Fibroblast of pulmonary artery (primary cell): ENCODE measurements at places on chromosomes 7 and 10.

- no peak for DNase-seq
These were observed 8.1 kb downstream of the ARHGAP12 start for GRCh38 chr10:31920538-31920937.

DNA sequence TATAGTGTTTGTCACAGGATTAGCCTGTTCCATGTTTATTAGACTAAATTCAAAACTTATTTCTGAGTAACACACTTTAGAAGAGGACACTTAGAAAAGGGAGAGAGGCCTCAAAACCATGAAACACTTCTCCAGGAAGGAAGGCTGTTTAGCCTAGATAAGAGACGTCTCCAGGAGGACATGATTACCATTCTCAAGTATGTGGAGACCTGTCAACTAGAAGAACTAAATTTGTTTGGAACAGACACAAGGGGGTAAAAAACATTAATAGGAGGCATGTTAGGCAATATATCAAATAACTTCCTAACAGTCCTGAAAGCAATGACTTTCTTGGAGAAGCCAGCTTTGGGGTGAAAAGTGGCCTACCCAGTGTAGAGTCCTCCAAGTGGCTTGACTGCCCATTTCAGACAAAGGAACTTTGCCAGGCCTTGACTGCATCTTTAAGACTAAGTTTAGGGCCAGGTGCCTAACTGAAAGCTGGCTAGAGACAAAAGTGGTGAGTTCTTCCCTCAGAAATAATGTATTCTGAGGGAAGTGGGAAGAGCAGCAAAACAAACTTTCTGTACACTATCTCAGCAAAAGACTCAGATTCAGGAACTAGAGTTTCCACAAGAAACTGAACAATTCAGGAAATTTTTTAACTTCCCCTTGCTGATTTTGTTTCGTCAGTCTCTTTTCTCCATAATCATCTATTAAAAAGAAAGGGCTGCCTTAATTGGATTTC is 11.8 kb downstream of the NCOA4 start:
- DNase-seq, result peak; percentile 59

GRCh38 chr7:126450269-126450671 is 802.5 kb downstream of the GRM8 start:
- DNase-seq, result no peak

DNA sequence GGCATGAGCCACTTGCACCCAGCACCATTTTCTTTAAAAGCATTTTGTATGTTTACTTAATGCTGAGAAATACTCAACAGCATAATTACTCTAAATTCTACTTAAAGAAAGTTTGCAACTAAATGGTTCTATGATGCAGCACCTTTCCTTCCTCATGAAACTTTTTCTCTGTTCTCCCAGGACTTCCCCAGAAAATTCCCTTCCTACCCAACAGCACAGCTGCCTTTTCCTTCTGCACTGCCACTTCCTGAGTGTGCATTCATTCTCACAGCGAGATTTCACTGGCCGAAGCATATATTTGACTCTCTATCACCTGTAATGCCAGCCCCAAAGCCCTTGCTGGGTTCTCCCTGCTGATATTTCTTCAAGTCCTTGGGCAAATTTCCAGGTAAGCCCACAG is 41.5 kb upstream of the DGKI start:
- DNase-seq, result no peak

- DNase-seq, result no peak
These were observed 112.1 kb downstream of the LMBR1 start for GRCh38 chr7:156780724-156781455.

GRCh38 chr7:50779427-50779826 is 3.3 kb downstream of the GRB10 start:
- DNase-seq, result no peak

DNA sequence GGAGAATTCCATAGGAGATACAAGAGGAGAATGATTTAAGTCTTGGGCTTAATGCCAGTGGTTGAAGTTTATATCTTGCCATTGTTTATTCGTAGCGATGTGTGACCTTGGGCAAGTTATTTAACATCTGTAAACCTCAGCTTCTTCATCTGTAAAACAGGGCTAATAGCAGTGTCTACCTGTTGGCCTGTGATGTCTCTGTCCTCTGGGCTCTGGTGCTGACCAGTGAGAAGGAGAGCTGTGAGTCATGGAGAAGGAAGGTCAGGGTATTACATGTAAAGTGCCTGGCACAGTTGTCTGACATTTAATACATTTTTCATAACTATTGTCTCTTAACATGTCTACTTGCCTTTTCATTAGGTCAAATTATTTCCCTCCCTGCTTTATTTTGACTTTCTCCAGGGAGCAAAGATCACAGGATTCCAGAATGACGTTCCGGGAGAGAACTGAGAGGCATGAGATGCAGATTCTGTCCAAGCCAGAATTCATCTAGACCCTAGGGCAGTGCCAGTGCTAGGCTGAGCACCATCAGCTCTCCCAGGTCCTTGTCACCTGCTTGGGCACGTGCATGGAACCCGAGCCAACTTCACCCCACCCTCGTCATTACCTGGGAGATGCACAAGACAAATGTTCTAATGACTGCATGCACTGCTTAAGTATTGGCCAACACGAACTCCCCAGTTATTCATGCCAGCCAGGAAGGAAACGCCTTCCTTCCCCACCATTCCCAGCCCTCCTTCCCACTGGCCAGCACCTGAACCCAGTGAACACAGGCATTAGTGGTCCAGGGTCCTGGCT is 187.9 kb downstream of the DPY19L1 start:
- peak; percentile 33 for DNase-seq

GRCh38 chr7:4753598-4754432 is 21.6 kb upstream of the AP5Z1 start:
- DNase-seq, result peak; percentile 58

DNA sequence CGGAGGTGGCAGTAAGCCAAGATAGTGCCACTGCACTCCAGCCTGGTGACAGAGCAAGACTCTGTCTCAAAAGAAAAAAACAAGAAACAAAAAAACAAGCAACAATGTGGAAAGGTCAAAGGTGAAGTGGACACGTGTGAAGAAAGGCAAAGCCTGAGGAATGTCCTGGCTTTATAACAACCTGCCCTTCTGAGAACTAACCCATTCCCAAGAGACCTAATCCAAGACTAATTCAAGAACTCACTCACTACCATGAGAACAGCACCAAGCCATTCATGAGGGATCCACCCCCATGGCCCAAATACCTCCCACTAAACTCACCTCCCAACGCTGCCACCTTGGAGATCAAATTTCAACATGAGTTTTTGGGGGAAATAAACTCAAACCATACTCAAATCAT is 47.5 kb upstream of the KIF5B start:
- no peak for DNase-seq
